ENCODE measurements at places on chromosomes 6 and 20. TPM values are rescaled to one million over a fixed set of nuclear protein-coding genes. Genes with fewer than 3 reads are reported as not detected.
A peak's percentile ranks its signal among the peaks of the same experiment; 100 is the strongest.

Gene OR2W1
- total RNA-seq, result not detected

Gene HRH3
- not detected for total RNA-seq

Gene RARS2
- total RNA-seq, result 21.8 TPM

Gene HUS1B
- 7.8 TPM for total RNA-seq

Gene NEU1
- 46.6 TPM for total RNA-seq

Gene PSORS1C2
- not detected for total RNA-seq

Gene ABCF1
- 122 TPM for total RNA-seq

Gene VIP
- not detected for total RNA-seq

Gene GPSM3
- total RNA-seq, result 131 TPM

- no peak for DNase-seq
- H3K4me1 ChIP-seq, result peaks cover 18% of the 10 kb centered on the region
- no peak overlapping the region for H3K4me3 ChIP-seq
- H3K27ac ChIP-seq, result no peak overlapping the region
Observed at GRCh38 chr6:5605937-5606336, 344.6 kb downstream of the FARS2 start.

DNA sequence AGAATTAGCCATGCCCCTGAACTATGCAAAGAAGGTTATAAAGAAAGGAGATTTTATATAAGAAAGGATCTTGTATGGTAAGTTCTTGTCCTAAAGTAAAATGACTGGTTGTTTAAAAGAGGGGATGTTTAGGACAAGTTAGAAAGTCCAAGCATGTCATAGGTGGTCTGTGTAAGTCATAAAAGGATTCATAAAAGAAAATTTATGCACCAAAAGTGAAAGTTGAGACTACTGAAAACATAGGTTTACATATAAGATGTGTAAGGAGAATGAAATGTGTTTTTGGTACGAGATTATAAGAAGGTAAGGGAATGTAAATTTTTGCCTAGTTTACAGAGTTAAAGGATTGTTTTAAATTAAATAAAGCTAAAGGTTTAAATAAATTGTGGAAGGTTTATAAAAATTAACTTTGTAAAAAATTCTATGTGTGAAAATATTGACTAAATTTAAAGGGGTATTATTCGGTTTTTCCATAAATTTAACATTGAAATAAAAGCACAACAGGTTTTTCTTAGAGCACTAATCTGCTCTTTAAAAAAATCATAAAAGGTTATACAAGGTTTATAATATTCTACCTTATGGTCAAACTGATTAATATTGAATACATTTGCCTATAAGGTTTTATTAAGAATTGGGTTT lies 93.6 kb upstream of the UST start:
- H3K36me3 ChIP-seq, result peaks cover 5% of the 10 kb centered on the region
- H3K4me1 ChIP-seq, result no peaks in the 10 kb centered on the region
- H3K4me3 ChIP-seq, result no peak overlapping the region
- peaks cover 16% of the 10 kb centered on the region for H3K27me3 ChIP-seq
- H3K27ac ChIP-seq, result no peak overlapping the region

DNA sequence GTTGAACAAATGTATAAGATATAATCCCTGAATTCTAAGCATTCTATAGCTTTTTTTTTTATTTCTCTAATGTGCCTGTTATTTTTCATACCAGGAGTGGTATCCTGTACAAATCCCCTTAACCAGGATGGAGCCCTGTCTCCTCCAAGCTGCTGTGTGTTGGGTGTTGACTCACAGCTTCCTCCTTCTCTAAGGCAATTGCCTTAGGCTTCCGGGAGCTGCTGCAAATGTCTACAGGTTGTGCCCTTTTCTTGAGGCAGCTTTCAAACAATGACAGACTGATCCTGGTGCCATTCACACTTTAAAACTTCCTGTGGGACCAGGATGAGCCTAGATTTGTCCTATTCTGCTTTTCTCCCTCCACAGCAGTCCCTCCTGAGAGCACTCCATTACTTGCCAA lies 173.2 kb downstream of the BTBD3 start:
- DNase-seq, result no peak
- no peaks in the 10 kb centered on the region for H3K27me3 ChIP-seq
- no peak overlapping the region for H3K27ac ChIP-seq
- no peak overlapping the region for H3K4me3 ChIP-seq
- H3K4me1 ChIP-seq, result no peaks in the 10 kb centered on the region
- no peaks in the 10 kb centered on the region for H3K36me3 ChIP-seq

GRCh38 chr6:84882768-84883766 lies 118.7 kb upstream of the TBX18 start:
- no peak overlapping the region for H3K27ac ChIP-seq
- H3K27me3 ChIP-seq, result no peaks in the 10 kb centered on the region
- H3K4me1 ChIP-seq, result no peaks in the 10 kb centered on the region
- H3K36me3 ChIP-seq, result no peaks in the 10 kb centered on the region
- H3K4me3 ChIP-seq, result no peak overlapping the region

- H3K36me3 ChIP-seq, result no peaks in the 10 kb centered on the region
- H3K27ac ChIP-seq, result no peak overlapping the region
- H3K4me3 ChIP-seq, result no peak overlapping the region
Observed at GRCh38 chr6:113148566-113148965, 708.6 kb upstream of the MARCKS start.

- no peak overlapping the region for H3K27ac ChIP-seq
- peaks cover 14% of the 10 kb centered on the region for H3K27me3 ChIP-seq
- H3K36me3 ChIP-seq, result peaks cover 4% of the 10 kb centered on the region
- H3K4me3 ChIP-seq, result no peak overlapping the region
Observed at GRCh38 chr20:18943542-18943941, 130.0 kb downstream of the SCP2D1 start.

DNA sequence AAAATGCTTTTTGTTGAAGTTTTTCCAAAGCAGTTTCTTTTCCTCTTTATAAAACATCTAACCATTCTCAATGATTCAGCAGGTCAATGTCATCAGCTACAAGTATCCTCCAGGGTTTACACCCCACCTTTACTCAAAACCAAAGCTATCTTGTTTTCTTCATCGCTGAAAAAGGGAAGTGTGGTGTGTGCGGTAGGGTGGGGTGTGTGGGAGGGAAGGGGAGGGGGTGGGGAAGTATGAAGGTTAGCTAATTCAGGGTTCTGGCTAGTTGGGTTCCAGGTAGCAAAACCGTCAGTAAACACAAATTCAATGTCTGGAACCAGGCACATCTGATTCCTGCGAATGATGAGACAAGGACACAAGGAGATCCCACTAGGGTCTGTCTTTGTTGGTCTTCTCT lies 189.6 kb downstream of the GJA10 start:
- peak overlapping the region; percentile 16 for H3K4me3 ChIP-seq
- DNase-seq, result no peak
- no peak overlapping the region for H3K27ac ChIP-seq
- H3K27me3 ChIP-seq, result peaks cover under 1% of the 10 kb centered on the region

- no peaks in the 10 kb centered on the region for H3K36me3 ChIP-seq
- no peak overlapping the region for H3K4me3 ChIP-seq
- H3K4me1 ChIP-seq, result no peaks in the 10 kb centered on the region
- no peak overlapping the region for H3K27ac ChIP-seq
- DNase-seq, result no peak
- H3K27me3 ChIP-seq, result peaks cover 8% of the 10 kb centered on the region
Observed at GRCh38 chr20:23257848-23258746, 92.5 kb upstream of the NXT1 start.

DNA sequence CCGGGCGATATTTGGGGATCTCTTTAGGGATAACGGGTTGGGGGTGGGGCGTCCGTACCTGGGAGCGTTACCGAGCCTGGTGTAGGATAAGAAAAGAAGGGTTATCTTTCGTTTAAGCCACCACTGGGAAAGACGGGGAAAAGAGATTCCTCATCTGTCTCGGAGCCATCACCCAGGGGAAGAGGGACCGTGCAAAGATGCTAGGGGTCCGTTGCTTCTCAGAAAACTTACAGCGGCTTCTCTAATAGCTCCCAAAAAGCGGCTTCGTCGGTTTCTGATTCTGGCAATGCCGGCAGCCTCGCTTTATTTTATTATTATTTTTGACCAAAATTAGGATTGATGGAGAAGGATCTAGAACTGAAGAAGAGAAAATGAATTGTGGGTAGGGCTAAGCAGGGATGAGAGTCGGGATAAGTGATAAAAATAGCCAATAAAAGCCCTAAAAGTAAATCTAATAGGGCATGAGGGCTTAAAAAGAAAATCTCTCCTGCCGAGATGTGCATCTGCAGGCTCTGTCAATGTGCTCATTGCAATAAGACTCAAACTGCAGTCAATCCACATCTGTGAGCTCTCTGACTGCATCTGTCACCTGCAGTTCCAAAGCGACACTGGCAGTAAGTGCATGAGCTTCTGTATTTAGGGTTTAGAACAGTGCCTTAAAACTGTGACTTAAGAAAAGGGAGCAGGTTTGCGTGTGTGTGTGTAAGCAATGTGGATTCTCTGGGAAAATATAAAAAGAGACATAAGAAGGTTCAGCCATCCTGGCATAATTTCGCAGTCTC lies 801 bp downstream of the TBPL1 start:
- H3K36me3 ChIP-seq, result no peaks in the 10 kb centered on the region
- H3K4me1 ChIP-seq, result peaks cover 50% of the 10 kb centered on the region
- H3K27ac ChIP-seq, result peak overlapping the region; percentile 95
- DNase-seq, result no peak

GRCh38 chr20:62321521-62321948 lies 18.7 kb downstream of the ADRM1 start:
- no peak overlapping the region for H3K4me3 ChIP-seq
- H3K36me3 ChIP-seq, result no peaks in the 10 kb centered on the region
- no peak overlapping the region for H3K27ac ChIP-seq
- DNase-seq, result no peak

DNA sequence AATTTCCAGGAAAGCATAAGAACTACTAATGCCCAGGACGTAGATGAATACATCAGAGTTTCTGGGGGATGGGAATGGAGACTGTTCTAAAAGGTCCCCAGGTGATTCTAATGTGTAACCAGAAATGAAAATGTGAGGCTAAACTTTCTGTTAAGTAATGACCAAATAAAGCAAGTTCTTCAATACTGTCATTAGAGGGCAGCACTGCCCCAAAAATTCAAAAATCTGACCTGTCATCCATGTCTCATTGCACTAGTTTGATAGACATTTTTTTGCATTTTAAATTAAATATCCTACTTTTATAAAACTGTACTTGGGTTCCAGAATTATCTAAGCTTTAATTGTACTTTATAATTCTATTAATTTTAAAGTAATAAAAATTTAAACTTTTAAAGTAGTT lies 94.9 kb downstream of the RFX6 start:
- H3K4me1 ChIP-seq, result no peaks in the 10 kb centered on the region
- H3K36me3 ChIP-seq, result no peaks in the 10 kb centered on the region
- no peak overlapping the region for H3K4me3 ChIP-seq
- H3K27ac ChIP-seq, result no peak overlapping the region

- H3K27me3 ChIP-seq, result no peaks in the 10 kb centered on the region
- no peak overlapping the region for H3K27ac ChIP-seq
Observed at GRCh38 chr20:33460711-33461110, 17.1 kb upstream of the SNTA1 start.

- H3K4me1 ChIP-seq, result peaks cover 2% of the 10 kb centered on the region
- no peak overlapping the region for H3K4me3 ChIP-seq
- H3K27me3 ChIP-seq, result peaks cover 6% of the 10 kb centered on the region
- no peaks in the 10 kb centered on the region for H3K36me3 ChIP-seq
- DNase-seq, result no peak
Observed at GRCh38 chr6:14569394-14569793, 451.8 kb downstream of the CD83 start.

- H3K4me1 ChIP-seq, result peaks cover 14% of the 10 kb centered on the region
- H3K36me3 ChIP-seq, result peaks cover 4% of the 10 kb centered on the region
- no peak overlapping the region for H3K4me3 ChIP-seq
- peak; percentile 42 for DNase-seq
- H3K27me3 ChIP-seq, result peaks cover 14% of the 10 kb centered on the region
- H3K27ac ChIP-seq, result no peak overlapping the region
Observed at GRCh38 chr6:170080828-170081371, 210.0 kb downstream of the DLL1 start.

DNA sequence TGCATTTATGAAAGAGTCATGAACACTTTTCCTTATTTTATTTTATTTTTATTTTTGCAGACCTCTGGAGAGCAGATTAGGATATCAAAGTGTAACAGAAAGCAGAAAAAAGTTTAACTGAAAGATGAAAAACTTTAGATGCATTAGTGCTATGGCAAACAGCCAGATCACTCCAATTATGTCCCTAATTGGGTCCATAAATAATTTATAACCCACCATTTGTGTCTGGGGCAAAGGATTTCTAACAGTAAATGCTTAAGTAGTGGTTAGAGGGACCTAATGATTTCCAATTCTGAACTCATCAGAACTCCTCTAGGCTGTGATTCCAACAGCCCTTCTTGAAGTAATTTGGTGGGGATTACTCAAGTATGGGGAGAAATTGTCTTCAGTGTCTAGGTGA lies 93.7 kb upstream of the PROKR2 start:
- peaks cover 16% of the 10 kb centered on the region for H3K27me3 ChIP-seq
- H3K4me1 ChIP-seq, result no peaks in the 10 kb centered on the region
- H3K27ac ChIP-seq, result no peak overlapping the region
- H3K4me3 ChIP-seq, result no peak overlapping the region
- no peaks in the 10 kb centered on the region for H3K36me3 ChIP-seq

- no peak overlapping the region for H3K4me3 ChIP-seq
- no peaks in the 10 kb centered on the region for H3K27me3 ChIP-seq
- H3K27ac ChIP-seq, result no peak overlapping the region
Observed at GRCh38 chr20:57601211-57601570, 19.0 kb downstream of the ZBP1 start.

DNA sequence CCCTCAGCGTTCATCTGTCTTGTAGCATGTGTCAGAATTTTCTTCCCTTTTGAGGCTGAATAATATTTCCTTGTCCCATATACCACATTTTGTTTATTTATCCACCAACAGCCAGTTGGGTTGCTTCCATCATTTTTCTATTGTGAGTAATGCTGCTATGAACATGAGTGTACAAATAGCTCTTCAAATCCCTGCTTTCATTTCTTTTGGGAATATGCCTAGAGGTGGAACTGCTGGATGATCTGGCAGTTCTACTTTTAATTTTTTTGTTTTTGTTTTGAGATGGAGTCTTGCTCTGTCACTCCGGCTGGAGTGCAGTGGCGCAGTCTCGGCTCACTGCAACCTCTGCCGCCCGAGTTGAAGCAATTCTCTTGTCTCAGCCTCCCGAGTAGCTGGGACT lies 64.7 kb downstream of the SASH1 start:
- H3K4me3 ChIP-seq, result no peak overlapping the region
- no peak for DNase-seq
- H3K36me3 ChIP-seq, result no peaks in the 10 kb centered on the region
- peaks cover 11% of the 10 kb centered on the region for H3K27me3 ChIP-seq
- H3K4me1 ChIP-seq, result no peaks in the 10 kb centered on the region

GRCh38 chr6:47439348-47439668 lies 38.3 kb upstream of the CD2AP start:
- H3K27ac ChIP-seq, result no peak overlapping the region
- H3K4me3 ChIP-seq, result no peak overlapping the region
- H3K27me3 ChIP-seq, result peaks cover 9% of the 10 kb centered on the region
- no peaks in the 10 kb centered on the region for H3K4me1 ChIP-seq

GRCh38 chr20:13183005-13183404 lies 38.1 kb upstream of the ISM1 start:
- H3K27ac ChIP-seq, result no peak overlapping the region
- peaks cover 11% of the 10 kb centered on the region for H3K36me3 ChIP-seq
- DNase-seq, result no peak
- no peak overlapping the region for H3K4me3 ChIP-seq
- H3K27me3 ChIP-seq, result peaks cover 27% of the 10 kb centered on the region

GRCh38 chr20:21147593-21147992 lies 21.7 kb downstream of the KIZ start:
- H3K27me3 ChIP-seq, result no peaks in the 10 kb centered on the region
- peaks cover 6% of the 10 kb centered on the region for H3K4me1 ChIP-seq
- H3K27ac ChIP-seq, result no peak overlapping the region
- no peak for DNase-seq

GRCh38 chr6:110357664-110358552 lies at the start of gene METTL24:
Gene METTL24 (minus strand): TSS chr6:110358349. CDS start chr6:110358272, 77 bp downstream.
- no peak within 1 kb of the TSS for H3K27ac ChIP-seq
- peaks cover 11% of the 10 kb centered on the region for H3K36me3 ChIP-seq
- peaks cover 48% of the 10 kb centered on the region for H3K27me3 ChIP-seq

- H3K27me3 ChIP-seq, result peaks cover 8% of the 10 kb centered on the region
- DNase-seq, result no peak
- H3K27ac ChIP-seq, result no peak overlapping the region
- no peaks in the 10 kb centered on the region for H3K36me3 ChIP-seq
Observed at GRCh38 chr6:79157961-79158644, 76.4 kb downstream of the HMGN3 start.

Measured in natural killer cell treated with Interleukin-12 subunit alpha and Interleukin-12 subunit beta and Interleukin-15 and Interleukin-18, amount 100 ng/mL, for 72 hours (primary cell).